Dermis blood vessel endothelial cell (primary cell): ENCODE measurements at places on chromosomes 16 and 17.

DNA sequence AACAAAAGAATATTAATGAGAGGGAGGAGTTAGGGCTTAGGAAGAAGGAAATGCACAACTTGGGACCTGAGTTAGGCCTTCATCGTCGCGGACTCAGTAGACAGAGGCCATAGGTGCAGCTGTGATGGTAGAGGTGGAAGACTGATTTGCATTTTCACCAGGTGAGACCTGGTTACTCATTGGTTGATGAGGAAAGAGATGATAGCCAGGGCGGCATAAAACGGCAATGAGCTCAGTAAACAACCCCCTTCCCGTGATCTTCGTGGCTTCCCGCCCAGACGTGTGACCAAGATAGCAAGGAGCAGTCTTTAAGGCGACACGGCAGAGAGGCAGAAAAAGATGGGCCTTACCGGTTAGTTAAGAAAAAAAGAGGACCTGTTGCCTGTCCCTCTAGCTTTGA is at the start of gene TMC5:
Gene TMC5 (plus strand): TSS at position 244 of the 400 bp plus-strand sequence. CDS start 22,156 bp downstream, outside the sequence.
- DNase-seq: no peak

DNA sequence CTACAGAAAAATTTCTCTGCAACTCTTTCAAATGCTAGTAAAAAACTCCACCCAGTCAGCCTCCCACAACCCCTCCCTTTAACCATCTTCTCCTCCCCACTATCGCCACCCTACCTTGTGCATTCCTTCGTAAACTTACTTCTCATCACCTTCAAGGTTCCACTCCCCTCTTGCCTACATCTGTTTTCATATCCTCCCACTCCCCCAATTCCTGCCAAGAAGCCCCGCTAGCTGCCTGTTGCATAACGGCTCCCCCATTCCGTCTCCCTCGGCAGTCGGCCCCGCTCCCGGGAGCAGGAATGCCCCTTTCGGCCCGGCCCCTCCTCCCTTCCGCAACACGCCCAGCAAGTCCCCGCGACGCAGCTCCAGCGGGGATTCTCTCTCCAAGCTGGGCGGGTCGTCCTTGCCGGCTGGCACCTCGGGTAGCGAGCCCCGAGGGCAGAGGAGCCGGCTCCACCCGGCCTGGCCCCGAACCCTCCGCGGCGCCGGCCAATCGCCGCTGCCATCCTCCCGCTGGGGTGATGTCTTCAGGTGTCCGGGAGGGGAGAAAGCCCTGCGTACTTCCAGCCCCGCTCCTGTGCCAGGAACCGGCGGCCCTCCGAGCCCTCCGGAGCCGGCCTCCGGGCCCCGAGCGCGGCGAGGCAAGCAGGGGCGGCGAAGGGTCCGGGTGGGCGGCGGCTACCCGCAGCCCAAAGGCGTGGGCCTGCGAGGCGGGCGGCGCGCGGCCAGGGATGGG is 1.5 kb downstream of the PHLPP2 start:
- peak; percentile 69 for DNase-seq

GRCh38 chr16:46986896-46987295 is 13.4 kb upstream of the DNAJA2 start:
- no peak for DNase-seq

DNA sequence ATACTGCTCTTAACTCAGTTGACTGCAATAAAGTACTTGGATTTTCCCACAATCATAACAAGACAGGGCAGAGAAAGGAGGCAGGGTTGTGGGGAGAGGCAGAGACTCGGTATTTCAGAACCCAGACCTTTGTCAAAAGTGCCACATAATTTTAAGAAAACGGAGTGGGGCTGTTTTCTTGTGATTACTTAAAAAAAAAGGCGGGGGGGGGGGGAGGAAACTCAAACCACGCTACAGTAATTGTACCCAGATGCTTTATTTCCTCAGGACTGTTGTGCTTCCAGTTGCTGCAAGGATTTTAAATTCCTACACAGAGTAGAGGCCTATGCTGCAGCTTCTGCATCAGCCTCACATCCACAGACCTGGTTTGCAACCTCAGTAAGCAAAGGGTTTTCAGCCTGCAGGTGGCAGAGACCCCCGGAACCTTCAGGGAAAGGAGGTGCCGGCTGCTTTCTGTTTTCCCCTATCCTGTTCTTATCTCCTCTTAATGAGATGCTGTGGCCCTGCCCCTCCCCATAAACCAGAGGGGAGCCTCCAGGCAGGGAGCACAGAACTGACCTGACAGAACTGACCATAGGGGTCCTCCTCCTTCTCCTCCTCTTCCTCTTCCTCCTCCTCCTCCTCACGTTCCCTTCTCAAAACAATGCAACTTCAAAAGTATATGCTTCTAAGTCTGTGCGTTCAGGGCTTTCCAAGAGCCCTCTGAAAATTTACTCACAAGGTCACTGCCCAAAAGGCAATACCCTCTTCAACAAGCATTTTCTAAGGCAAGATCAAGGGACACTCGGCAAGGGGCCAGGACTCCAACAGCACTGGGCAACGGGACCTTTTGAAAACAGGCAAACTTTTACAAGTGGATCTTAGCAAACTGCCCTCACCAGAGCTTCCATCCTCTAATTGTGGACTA is 7.5 kb downstream of the AXIN2 start:
- DNase-seq: no peak

DNA sequence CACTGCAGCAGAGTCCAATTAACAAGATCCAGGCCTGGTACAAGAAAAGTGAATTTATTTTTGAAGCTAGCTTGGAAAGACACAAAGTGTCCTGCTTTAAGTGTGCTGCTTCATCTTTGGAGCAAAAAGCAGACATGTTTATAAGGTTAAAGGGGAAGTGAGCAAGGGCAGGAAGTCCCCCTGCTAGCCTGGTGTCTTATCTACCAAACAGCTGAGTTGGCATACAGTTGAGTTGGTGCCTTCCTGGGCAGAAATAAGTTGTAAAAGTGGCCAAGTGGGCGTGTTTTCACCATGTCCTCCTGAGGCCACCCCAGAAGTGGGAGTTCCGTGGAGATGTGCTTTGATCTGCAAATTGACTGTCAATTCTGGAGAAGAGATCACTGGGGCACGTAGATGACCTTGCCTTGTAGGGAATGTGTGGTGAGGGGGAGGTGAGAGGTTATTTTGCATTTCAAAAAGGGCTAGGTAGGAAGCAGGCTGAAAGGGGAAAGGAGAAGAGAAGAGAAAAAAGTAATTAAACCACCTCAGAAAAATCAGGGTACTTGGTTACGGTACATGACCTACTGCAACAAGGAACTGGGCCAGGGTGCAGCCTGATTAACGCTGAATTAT is 38.3 kb upstream of the HSBP1 start:
- no peak for DNase-seq

GRCh38 chr16:69565671-69566239 is at the start of gene NFAT5:
Gene NFAT5, plus strand, starts transcription at chr16:69565966. Its CDS starts 336 bp downstream, at chr16:69566302.
- peak; percentile 90 for DNase-seq

GRCh38 chr16:55912022-55912421 is 36.8 kb upstream of the CES5A start:
- DNase-seq: no peak

DNA sequence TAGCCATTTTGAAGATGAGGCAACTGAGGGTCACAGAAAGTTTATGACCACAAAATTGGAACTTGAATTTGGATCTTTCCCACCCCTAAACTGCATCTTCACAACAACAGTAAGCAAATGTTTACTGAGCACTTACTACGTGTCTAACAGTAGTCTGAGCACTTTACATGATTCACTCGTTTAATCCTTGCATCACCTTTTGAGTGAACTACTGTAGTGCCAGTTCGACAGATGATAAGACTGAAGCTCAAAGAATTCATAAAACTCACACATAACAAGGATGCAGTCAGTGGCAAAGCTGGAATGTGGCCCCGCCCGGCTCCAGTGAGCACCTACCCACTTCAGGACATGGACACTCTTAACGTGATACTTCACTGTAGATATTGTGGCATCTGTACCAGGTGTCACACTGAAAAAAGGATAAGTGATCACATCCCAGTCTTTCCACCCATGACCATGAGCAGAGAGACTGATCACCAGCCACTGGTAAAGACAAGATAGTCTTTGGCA is 36.0 kb upstream of the HLF start:
- no peak for DNase-seq

- no peak for DNase-seq
Measured at GRCh38 chr16:25151996-25152395, 40.5 kb downstream of the LCMT1 start.

GRCh38 chr17:50440172-50440837 is 14.3 kb downstream of the ACSF2 start:
- no peak for DNase-seq

GRCh38 chr17:77356690-77357201 is 216.0 kb downstream of the SEC14L1 start:
- DNase-seq: no peak

DNA sequence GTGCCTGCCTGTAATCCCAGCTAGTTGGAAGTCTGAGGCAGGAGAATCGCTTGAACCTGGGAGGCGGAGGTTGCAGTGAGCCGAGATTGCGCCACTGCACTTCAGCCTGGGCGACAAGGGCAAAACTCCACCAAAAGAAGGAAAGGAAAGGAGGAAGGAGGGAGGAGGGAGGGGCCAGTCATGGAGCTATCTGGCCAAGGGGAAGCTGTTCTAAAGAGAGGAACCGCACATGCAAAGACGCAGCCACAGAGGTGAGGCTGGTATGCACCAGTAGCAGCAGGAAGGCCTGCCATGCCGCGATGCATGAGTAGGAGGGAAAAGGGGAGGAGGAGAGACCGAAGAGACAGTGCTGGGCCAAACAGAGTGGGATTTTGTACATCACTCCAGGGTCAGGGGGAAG is 35.9 kb downstream of the HSBP1 start:
- DNase-seq: no peak

- DNase-seq: no peak
Measured at GRCh38 chr17:1650731-1651558, 1.3 kb upstream of the RILP start.

DNA sequence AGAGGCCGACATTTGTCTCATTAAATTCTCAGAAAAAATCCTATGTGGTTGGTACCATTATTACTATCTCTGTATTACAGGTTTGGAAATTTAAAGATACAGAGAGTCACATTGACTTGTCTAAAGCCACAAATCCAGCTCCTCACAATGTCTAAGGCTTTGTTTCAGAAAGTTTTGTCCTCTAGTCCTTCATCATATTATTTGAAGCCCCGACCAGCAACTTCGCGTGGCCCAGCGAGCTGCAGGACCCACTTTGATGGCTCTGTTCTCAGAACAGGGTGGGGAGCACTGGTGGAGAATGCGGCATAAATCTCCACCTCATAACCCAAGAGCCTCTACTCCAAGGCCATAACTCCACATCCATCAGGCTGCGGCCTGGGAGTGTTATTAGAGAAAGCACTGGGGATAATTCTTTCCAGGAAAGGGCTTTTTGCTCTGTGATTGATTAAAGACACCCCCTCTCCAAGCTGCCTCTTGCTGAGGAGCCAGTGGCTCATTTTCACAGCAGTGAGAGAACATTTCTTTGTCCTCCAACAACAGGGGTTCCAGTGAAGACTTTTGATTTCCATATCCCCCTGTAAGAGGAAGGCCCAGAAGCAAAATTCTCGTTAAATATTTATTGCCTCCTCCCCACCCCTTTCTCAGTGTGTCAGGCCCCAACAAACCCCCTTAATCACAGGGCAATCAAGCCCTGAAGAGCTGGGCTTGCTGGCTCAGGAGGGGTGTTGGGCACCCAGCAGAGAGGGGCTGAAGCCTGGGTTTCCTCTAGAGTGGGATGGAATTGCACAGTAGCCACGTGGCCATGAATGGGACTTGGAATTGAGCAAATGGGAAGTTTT is 113.7 kb upstream of the CDH11 start:
- DNase-seq: no peak

GRCh38 chr17:38405654-38406053 is 22.6 kb upstream of the ARHGAP23 start:
- no peak for DNase-seq

DNA sequence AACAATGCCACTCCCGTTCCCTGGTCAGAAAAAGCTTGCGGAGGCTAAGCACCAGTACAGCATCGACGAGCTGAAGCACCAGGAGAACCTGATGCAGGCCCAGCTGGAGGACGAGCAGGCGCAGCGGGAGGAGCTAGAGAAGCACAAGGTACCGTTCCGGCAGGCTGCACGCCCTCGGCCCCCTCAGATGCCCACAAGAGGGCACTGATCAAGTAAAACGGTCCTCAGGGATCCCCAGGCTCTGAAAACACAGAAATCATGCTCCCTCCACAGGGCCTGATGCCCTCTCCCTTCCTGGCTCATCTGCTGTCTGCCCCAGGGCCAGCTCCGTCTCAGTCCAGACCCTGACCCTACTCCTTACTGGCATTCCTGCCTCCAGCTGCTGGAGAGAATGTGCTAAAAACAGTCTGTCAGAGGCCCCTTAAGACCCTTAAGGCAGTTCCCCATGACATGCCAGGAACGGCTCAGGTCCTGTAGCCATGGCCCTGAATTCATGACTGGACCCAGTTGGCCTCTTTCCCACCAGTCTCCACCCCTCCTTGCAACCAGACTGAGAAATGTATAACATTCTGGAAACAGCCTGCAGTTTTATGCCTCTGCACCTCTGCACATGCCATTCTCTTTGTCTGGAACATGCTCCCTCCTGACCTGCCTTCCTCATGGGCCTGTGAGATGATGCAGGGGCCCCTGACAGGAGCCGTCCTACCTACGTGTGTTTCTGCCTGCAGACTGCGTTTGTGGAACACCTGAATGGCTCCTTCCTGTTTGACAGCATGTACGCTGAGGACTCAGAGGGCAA is 21.8 kb downstream of the DRC3 start:
- peak; percentile 50 for DNase-seq

- DNase-seq: no peak
Measured at GRCh38 chr16:24822542-24822941, 23.2 kb upstream of the SLC5A11 start.

- DNase-seq: no peak
Measured at GRCh38 chr17:61475726-61476125, 23.5 kb downstream of the TBX4 start.

GRCh38 chr16:30553393-30553899 is 4.7 kb downstream of the ZNF764 start:
- DNase-seq: no peak

- no peak for DNase-seq
Measured at GRCh38 chr17:12088035-12088434, 67.4 kb downstream of the MAP2K4 start.

DNA sequence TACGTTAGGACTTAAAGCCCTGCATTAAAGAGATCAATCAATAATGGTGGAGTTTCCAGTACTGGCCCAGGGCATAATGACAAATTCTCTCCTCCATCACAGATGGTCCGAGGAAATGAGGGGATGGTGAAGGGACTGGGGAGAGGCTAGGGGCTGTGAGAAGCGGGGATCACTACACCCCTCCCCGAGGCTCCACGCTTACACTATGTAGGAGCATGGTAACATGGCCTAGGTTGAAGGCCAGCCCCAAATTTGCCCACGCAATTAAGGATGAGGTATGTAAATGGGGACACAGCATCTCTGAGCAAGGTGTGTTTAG is 8.0 kb upstream of the AKTIP start:
- no peak for DNase-seq
